ENCODE measurements at places on chromosomes 1 and 21.

GRCh38 chr1:33400153-33400911 is 30.6 kb downstream of the PHC2 start:
- no peak for DNase-seq

DNA sequence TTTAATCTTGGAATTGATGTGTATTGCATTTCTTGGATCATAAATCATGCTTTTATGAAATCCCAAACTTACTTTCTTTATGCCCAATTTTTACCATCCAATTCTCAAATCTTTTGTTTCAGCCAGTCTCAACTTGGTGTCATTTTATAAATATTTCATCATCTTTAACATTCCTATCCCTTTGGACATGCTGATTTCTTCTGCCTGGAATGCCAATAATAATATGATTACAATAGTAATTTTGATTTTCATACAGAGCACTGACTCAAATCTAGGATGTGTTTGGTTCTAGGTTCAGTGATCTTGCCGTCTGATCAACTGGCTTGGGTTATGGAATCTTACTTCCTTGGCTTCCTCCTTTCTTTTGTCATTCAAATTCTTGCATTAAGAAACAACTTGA is 12.8 kb downstream of the RRP15 start:
- DNase-seq = no peak

DNA sequence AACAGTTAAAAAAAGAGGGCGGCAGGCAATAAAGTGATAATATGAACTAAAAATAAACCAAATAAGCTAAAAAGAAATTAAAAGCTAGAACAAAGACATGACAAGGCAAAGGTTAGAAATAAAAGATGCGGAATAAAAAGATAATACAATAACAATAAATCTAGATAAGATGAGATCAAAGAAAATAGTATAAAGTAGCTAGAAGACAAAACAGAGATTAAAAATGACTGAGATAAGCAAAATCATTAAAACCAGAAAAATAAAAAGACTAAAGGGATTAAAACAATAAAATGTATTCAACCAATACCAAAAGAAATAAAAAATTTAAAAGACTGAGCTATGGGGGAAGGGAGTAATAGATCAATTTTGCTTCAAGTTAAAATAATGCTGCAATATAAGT is 10.8 kb upstream of the SOX13 start:
- no peak for DNase-seq

- no peak for DNase-seq
These were observed 30.7 kb upstream of the WASF2 start for GRCh38 chr1:27520651-27521050.

- no peak for DNase-seq
These were observed 35.9 kb upstream of the ARF1 start for GRCh38 chr1:228046421-228047182.

DNA sequence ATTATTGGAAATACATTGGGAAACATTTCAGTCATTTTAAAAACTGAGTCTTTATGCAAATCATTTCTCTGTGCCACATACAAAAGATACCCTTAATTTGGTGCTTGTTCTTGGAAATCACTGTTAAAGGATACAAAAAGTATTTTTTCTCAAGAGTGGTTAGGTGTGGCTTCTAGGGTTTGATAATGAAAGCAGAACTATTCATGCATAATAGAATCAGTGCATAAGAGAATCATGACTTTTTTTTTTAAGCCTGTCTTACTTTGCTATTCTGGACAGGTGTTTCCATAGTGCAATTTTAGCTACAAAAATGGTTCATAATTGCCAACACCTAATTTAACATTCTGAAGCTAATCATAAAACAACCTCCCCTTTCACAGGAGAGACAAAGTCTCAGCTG is 233.0 kb upstream of the NRIP1 start:
- no peak for DNase-seq

- DNase-seq = no peak
These were observed 502.9 kb upstream of the ZRANB2 start for GRCh38 chr1:71583756-71584155.

DNA sequence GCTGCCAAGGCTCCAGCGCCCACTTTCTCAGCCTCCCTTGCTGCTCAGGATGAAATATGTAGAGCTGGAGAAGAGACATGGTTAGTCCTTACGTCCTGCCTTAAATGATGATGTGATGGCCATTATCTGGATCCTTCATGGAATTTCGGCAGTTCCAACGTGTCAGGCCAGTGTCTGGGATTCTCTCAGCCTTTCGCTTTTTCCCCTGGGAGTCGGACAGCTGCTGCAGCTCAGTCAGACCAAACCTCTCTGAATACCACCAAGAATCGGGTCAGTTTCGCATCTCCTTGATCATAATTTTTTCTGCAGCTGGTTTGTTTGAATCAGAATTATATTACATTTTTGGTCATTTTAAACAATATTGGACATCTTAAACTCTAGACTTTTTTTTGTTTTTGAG is 22.3 kb upstream of the KLHDC8A start:
- DNase-seq = no peak

DNA sequence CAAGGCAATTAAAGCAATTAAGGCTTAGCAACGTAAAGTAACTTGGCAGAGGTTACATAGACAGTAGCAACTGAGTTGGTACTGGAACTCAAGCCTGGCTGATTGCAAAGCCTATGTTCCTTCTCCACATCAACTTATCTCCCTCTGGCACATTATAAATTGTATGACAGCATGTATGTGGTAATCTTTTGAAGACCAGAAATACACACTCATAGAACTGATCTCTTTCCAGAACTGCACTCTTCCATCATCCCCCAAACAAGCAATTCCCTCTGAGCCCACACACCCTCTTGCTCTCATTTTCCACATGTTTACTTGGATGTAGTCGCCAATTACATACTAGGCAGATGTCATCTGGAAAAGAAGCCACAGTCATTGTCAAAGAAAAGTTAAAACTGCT is 502.2 kb downstream of the PLPP3 start:
- DNase-seq = no peak

DNA sequence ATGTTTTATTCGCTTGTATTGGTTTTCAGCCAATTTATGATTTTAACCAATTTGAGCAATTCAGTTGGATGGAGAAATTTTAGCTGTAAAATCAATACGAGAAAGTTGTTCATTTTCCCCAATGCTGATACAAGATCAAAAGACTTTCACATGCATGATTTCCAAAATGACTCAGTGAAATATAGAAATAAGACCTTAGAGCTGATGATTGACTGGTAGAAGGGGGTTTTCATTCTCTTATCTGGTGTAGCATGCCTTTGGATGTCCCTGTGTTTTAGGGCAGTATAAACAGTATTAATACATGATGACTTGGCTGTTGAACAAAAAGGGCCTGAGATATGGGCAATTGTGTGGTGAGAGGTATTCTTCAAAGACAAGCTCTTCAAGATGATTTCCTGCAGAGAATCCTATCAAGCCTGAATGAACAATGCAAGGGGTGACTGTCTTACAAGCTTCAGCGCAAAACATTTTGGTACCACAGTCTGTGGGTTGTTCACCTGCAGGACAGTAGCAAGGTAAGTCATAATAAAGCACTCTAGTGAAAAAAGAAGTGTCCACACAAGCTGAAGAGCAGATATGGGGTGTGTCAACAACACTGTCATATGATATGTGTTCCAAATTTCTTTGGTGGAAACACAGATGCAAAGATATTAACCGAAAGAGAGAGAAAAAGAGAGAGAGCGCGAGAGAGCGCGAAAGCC is 156.2 kb downstream of the TNFSF18 start:
- DNase-seq = no peak

GRCh38 chr1:32241001-32241763 is 5.8 kb upstream of the FAM167B start:
- DNase-seq = peak; percentile 60

DNA sequence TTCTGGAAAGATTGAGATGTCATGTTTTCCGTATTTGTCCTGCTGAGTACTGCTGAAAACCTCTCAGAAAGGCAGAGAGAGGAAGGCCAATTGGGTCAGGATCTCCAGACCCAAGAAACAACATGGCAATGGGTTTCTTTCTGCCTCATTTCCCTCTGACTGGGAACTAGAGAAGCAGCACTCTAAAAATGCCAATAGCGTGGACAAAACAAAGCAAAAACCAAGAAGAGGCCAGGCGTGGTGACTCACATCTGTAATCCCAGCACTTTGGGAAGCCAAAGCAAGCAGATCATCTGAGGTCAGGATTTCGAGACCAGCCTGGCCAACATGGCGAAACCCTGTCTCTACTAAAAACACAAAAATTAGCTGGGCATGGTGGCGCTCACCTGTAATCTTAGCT is 18.3 kb downstream of the TNFRSF9 start:
- no peak for DNase-seq

GRCh38 chr1:76330991-76331603 is 256.6 kb downstream of the ST6GALNAC3 start:
- DNase-seq = peak; percentile 0

DNA sequence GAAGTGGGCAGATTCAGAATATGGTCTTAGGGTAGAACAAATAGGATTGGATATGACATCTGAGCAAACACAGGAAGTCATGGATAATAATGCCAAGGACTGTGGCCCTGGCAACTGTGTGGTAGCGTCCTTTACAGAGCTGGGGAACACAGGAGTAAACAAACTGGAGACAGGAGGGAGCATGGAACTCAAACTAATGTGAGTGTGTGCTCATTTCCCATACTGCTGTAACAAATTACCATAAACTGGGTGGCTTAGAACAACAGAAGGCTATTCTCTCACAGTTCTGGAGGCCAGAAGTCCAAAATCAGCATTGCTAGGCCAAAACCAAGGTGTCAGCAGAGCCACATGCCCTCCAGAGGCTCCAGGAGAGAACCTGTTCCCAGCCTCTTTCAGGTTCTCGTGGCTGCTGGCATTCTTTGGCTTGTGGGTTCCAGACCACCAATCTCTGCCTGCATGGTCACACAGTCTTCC is 106.4 kb downstream of the TGFBR3 start:
- no peak for DNase-seq

GRCh38 chr1:214957330-214958137 is 125.0 kb upstream of the KCNK2 start:
- DNase-seq = no peak

- DNase-seq = no peak
These were observed 198.6 kb downstream of the PTPRC start for GRCh38 chr1:198837278-198838021.

- DNase-seq = no peak
These were observed 14.0 kb downstream of the GTF2B start for GRCh38 chr1:88877382-88877825.

GRCh38 chr1:209307846-209308245 is 275.7 kb upstream of the CAMK1G start:
- no peak for DNase-seq

DNA sequence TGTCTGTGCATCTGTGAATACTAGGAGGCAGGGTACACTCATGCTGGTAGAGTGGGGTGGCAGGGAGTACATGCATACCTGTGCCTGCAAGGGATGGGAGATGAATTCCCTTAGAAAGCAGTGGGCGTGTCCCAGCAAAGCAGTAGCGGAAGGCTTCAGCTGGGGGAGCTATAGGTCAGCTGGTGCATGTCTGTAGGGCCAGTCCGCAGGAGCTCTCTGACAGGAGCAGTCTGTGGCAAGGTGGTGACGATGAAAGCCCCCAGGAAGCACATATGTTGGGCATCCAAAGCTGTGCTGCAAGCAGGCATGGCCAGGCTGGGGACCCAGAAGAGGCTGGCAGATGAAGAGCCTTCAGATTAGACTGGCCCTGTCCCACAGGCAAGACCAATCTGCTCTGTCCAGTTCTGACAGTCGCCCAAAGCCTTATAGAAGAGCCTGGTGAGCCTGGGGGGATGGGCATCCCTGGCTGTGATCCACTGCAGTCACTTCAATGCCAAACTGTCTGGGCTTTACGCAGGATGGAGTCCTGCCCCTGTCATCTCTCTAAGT is 1.8 kb upstream of the OR2M4 start:
- no peak for DNase-seq

DNA sequence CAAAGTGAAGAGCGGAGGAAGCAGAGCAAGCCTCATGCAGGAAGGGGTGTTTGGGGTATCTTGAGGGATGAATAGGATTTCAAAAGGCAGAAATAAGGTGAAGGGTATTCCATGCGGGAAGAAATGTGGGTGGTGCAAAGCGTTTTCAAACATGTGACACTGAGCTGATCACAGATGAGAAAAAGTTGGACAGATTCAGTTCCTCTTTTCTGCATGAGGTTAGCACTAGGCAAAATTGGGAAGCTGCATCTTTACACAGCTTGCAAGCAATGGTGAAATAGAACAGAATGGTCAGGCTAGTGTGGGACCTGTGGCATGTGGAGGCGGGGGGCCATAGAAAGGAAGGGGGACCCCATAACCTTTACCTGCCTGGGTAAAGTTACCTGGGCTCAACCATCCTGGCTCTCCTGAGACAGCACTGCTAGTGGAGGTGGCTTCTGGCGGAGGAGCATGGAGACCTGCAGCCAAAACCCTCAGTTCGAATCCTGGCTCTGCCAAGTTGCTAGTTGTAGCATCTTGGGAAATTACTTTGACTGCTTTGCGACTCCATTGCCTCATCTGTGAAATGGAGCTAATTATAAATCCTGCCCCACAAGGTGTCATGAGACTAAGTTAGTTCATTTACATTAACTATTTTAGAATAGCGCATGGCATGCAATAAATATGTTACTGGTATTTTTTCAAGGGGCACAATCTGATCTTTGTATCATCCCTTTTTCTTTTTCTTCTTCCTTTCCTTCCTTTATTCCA is 16.4 kb downstream of the KCNA10 start:
- DNase-seq = no peak

GRCh38 chr1:99738858-99739465 is 27.5 kb downstream of the FRRS1 start:
- DNase-seq = no peak

DNA sequence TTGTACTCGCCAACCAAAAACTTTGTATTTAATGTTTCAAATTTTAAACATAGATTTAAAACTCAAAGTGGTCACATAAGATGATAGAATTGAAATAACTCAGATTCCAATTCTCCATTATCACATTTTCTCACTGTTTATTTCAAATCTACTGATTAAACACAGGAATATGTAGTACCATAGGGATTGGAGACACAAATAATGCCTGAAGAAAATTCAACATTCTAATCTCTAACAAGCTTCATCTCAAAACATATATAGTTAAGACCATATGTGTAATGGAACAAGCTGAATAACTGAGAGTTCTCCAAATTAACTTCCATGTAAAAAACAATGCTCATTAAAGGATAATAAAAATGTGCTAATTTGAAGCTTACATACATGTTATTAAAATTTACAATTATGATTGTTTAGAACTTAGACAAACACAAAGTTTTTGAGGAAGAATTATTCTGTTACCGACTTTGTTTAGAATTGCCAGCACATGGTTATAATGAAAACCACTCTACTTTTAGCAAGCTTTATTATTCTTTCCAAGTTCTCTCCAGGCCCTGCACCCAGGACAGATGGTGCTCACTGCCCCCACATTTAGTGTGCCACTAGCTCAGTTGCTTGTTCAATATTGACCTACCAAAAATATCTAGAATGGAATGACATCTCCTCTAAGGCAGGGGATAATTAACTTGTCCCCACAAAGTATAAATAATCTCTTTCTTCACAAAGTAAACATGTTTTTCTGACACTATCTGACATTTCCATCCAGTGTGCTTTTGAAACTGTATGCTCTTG is 467.2 kb downstream of the TTLL7 start:
- no peak for DNase-seq

- no peak for DNase-seq
These were observed 3.6 kb downstream of the ZNF362 start for GRCh38 chr1:33259879-33260278.

Measured in GM12892 (cell line).